HFFc6 (cell line): ENCODE measurements at places on chromosomes 1 and 21. TPM values are rescaled to one million over a fixed set of nuclear protein-coding genes. Genes with fewer than 3 reads are reported as not detected.

- no peak for DNase-seq
Measured at GRCh38 chr1:30487042-30487441, 236.3 kb downstream of the MATN1 start.

- DNase-seq = peak; percentile 48
Measured at GRCh38 chr21:43369124-43369523, 57.8 kb downstream of the SIK1 start.

GRCh38 chr1:197868751-197869489 lies 33.5 kb upstream of the C1orf53 start:
- peak; percentile 68 for DNase-seq

Gene ADAMTS4
- 3.1 to 6.6 TPM (median 3.5 TPM) in 3 replicates for total RNA-seq

DNA sequence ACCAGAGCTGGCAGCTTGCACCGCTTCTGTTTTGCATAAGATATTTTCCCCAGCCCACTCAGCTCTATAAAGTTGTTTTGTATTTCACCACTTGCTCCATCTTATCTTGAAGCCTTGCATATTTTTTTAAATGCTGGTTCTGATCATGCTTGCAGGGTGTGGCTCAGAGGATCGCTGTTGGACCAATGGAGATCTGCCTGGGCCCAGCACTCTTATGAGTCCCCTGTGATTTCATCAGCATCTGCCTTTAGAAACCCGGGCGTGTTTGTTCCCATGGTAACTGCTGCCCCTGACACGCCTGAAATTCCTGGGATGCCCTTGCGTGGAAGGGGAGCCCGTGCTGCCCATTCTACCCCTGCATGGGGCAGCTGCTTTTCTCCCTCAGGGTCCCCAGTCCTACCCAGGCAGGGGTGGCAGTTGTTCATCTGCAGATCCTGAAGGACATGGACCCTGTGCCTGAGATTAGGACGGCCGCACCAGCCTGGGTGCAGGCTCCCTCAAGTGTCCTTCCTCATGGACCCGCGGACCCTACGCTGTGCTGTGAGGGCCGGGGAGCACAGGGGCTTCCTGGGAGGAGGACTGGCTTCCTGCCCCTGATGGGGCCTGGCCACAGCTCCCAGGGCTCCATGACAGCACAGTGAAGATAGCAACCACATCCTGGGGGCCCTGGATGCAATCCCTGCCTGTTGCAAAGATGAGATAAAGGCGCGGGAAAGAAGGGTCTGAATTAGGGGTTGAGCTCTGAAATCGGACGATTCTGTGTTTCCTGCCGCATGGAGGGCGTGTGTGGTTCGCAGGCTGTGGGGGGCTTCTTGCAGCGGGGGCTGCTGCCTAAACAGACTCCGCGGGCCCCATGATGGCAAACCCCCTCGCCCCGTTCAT lies 226.5 kb downstream of the SDCCAG8 start:
- peak; percentile 75 for DNase-seq

- no peak for DNase-seq
Measured at GRCh38 chr1:230495891-230496385, 69.8 kb upstream of the PGBD5 start.

Gene GJA8
- total RNA-seq = not detected in 3 replicates

GRCh38 chr1:76625886-76626678 lies 241.2 kb upstream of the ST6GALNAC5 start:
- no peak for DNase-seq

Gene SWT1
- 1.7 to 2.3 TPM (median 2.2 TPM) in 3 replicates for total RNA-seq

DNA sequence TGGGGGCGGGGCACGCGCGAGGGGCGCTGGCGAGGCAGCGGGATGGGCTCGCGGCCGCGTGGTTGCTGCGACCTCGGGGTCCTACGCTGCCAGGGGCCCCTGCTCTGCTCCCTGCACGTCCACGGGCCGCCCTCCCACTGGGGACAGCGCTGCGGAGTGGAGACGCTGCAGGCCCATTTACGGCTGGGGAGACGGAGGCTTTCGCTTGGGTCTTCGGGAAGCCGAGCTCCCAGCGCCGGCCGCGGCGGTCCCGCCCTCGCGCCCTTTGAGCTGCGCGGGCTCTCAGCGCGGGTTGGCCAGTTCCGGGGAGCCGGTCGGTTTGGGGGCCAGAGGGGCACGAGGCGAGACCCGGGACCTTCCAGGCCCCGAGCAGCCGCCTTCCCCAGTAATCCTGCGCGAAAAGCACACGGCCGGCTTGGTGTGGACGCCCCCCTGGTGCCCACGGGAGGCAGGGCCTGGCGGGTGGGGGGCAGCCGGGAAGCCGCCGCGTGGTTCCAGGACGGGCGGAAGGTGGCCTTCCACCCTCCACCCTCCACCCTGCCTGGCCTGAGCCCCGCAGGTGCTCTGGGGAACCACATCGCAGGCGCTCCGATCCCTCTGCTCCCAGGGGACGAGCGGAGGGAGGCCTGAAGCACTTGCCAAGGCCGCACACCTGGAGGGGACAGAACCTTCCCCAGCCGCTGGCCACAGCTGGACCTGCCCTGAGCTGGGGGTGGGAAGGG lies 570 bp upstream of the PEX10 start:
- DNase-seq = no peak

Gene SERPINC1
- 0.17 to 0.32 TPM (median 0.29 TPM) in 3 replicates for total RNA-seq

- no peak for DNase-seq
Measured at GRCh38 chr1:84722794-84723193, 32.5 kb upstream of the SSX2IP start.

DNA sequence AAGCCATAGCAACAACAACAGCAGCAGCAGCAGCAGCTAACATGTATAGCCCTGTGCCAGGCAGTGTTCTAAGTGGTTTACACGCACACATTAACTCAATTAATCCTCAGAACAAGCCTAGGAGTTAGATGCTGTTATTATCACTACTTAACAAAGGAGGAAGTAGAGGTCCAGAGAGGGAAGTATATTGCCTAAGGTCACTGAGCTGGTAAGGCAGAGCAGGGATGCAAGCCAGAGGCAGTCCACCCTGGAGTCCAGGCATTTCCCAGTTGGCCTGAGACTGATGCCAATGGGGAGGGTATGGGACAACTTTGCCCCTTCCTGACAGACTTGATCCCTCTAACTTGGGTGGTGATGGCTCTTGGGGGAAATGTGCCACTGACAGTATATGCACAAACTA lies 6.8 kb downstream of the CDC14A start:
- no peak for DNase-seq
